ENCODE measurements at places on chromosomes 5 and 9.

GRCh38 chr9:137058521-137059234 is 4.8 kb upstream of the ENTPD2 start:
- DNase-seq, result no peak

- DNase-seq, result no peak
Measured at GRCh38 chr5:127938746-127939145, 144.8 kb upstream of the SLC12A2 start.

DNA sequence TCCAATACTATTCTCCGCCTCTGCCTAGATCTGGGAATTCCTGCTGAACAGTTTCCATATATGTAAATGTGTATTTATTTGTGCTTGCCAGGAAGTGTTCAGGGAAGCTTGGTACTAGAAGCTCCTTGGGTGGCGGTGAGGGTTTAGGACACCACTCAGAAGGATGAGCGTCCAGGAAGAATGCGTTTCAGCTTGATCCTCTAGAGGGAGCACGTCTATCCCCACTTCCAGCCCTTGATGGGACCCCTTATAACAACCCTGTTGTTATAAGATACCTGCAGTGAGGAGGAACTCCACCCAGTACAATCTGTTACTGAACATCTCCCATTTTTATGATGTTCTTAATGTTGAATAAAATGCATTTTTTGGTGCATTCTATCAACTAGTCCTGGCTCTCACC is 88.9 kb downstream of the CYFIP2 start:
- no peak for DNase-seq

- DNase-seq, result no peak
Measured at GRCh38 chr9:127711831-127712274, 3.6 kb downstream of the PTRH1 start.

DNA sequence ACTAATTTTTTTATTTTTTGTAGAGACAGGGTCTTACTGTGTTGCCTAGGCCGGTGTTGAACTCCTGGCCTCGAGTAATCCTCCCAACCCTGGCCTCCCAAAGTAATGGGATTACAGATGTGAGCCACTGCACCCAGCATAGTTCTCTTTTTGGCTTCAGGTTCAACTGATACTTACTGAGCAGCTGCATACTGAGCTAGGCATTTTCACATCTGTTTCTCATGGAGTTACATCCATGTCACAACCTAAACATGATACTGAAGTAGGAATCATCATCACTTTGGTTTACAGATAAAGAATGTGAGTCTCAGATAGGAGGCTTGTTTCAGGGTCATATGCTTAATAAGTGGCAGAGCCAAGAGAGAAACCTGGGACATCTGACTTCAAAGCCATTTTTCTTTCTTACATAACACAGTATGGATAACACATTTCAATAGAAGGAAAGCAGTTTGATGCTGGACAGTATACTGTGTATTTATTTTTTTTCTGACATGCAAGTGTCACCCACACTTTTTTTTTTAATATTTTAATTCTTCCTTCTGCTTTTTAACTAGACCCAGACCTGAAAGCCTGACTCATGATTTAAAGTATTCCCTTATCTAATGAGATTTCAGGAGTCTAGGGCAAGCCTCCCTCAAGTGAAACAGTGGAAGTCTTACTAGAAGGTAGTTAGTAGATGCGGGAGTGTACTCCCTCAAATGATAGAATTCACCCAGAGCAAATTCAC is 90.8 kb downstream of the HACD4 start:
- DNase-seq, result no peak

- no peak for DNase-seq
Measured at GRCh38 chr9:136392538-136393449, 7.2 kb downstream of the SNAPC4 start.

DNA sequence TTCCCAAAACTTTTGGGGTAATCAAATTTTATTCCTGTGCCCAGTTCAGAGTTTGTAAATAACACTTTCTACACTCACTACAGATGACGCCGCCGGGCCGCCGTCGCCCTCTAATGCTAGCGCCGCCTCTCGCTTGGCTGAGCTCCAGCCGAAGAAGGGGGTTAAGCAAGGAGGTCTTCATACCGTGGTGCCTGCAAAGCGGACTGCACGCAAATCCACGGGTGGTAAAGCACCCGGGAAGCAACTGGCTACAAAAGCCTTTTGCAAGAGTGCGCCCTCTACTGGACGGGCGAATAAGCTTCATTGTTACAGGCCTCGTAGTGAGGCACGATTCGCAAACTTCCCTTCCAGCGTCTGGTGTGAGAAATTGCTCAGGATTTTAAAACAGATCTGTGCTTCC is 280.4 kb downstream of the MEF2C start:
- DNase-seq, result no peak

GRCh38 chr5:136004436-136004835 is 24.4 kb upstream of the TGFBI start:
- no peak for DNase-seq

GRCh38 chr5:158162479-158163034 is 303.6 kb upstream of the CLINT1 start:
- no peak for DNase-seq

GRCh38 chr5:41094871-41095270 is 23.7 kb upstream of the MROH2B start:
- no peak for DNase-seq
